Lower lobe of right lung (tissue), 2 donors: ENCODE measurements at places on chromosomes 6 and 20. TPM values are rescaled to one million over a fixed set of nuclear protein-coding genes. Genes with fewer than 3 reads are reported as not detected.

DNA sequence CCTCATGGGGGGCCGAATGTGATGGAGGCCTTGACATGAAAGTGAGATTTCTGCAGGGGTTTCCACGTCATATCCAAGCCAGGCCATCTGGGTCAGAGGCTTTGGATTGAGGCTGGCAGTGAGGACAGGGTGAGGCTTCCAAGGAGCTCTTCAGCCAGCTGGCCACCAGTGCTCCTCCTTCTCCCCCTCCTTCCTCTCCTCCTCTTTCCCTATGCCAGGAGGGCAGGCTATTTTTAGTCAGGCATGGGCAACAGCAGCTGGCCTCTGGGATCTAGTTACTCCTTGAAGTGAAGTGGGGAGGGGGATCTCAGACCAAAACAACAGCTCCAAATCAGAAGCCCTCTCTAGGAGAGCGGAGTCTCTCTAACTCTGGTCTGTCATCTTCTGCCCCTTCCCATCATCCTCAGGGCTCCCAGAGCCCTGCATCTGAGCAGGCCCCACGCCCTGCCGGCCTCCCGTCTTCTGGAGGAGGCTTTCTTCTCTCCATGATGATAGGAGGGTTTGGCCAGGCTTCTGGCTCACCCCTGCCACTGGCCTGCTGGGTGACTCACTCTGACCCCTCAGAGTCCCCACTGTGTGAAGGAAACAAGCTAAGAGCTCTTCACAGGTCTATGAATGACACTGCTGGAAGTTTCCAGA is 612 bp downstream of the TNNC2 start:
- no peak for DNase-seq

- no peak for DNase-seq
Measured at GRCh38 chr20:62840244-62841197, 21.1 kb downstream of the TCFL5 start.

- no peak for DNase-seq
Measured at GRCh38 chr20:63775096-63775978, 35.8 kb downstream of the SLC2A4RG start.

DNA sequence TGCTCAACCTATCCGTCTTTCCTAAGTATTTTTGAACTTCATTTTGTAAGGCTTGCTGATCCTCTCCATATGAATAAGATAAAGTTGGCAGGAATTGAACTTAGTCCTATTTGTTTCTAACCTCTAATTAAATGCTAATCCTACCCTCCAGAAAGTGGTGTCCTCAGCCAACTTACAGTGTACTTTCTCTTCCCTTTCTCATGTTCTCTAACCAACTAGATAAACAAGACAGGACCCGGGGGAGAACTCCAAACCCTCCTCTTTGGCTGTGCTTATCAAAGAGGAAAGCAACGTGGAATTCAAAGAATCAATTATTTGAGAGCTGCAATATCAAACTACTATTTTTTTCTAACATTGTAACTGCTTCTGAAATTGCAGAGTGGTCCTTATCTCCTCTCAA is 56.5 kb upstream of the NRSN1 start:
- DNase-seq = no peak

GRCh38 chr6:134546962-134547645 is 229.2 kb upstream of the SGK1 start:
- DNase-seq = no peak

Gene C6orf52
- 1.3 TPM for total RNA-seq

- no peak for DNase-seq
Measured at GRCh38 chr6:11083491-11083890, 10.1 kb upstream of the SMIM13 start.

DNA sequence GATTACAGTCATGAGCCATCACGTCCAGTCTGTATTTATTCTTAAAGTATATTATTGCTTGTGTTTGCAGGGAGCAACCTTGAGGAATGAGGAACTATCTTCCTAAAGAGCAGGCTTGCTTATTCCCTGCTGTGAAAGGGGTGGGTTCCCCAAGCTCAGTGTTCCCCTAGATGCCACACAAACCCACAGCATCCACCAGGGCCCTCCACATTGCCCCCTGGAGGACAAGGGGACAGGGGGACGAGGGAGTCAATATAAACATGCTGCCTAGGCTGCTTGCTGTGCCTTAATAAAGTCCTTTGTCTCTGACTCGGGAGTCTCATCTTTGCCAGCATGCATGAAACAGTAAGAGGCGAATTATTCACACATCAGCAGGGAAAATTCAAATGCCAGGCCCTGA is 8.0 kb upstream of the IDH3B start:
- no peak for DNase-seq

Gene C6orf118
- total RNA-seq = 6.5 TPM

DNA sequence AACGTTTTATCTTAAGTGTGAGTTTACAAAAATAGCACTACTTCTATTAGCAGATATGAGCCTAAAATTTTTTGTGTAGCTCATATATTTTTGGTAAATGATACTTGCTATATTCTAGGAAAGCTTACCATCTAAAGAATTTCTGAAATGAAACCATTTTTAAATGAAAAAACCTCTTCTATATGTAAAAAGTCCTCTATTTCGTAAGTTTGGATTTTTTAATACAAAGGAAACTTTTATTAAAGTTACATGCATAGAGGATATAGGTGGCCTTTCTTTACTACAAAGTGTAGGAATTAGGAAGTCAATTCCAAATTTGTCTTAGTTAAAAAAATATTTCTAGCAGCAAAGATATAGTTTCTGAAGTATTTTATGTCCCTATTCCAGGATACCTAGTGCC is 18.8 kb downstream of the EFHC1 start:
- no peak for DNase-seq

GRCh38 chr6:29602564-29603361 is 17.8 kb downstream of the OR2H2 start:
- no peak for DNase-seq

GRCh38 chr6:36126121-36126520 is 4.2 kb upstream of the MAPK13 start:
- no peak for DNase-seq

- DNase-seq = no peak
Measured at GRCh38 chr6:110528930-110529325, 52.5 kb upstream of the SLC22A16 start.

DNA sequence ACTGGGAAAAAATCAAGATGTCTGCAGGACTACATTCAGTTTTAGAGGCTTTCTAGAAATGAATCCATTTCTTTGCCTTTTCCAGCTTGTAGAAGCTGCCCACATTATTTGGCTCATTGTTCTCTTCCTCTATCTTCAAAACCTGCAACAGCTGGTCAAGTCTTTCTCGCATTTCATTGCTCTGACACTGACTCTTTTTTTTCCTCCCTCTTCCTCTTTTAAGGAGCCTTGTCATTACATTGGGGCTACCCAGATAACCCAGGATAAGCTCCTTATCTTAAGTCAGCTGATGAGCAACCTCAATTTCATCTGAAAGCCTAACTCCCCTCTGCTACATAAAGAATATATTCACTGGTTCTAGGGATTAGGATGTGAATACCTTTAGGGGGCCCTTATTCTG is 53.2 kb upstream of the CEP162 start:
- no peak for DNase-seq

GRCh38 chr20:49989234-49990065 is 6.7 kb downstream of the SNAI1 start:
- DNase-seq = peak; percentile 57

GRCh38 chr20:258963-259362 is 1.4 kb downstream of the DEFB132 start:
- no peak for DNase-seq

DNA sequence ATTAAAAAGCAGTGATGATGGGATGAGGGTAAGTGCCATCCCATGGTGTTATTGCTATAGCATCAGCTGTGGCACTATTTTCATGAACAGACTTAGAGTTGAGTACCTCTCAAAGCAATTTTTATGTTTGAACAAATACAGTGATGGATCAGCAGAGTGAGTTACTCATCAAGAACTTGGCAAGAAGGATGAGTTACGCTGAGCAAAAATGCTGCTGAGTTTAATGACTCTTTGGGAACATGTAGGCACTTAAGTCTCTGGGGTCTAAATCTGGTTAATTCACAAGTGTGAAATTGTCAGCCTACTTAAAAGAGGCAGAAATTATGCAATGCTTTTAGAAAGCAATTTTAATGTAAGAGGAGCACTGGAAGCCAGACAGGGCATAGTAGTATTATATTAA is 78.5 kb upstream of the AHI1 start:
- no peak for DNase-seq

Gene GSTA3
- total RNA-seq = 2.1 TPM

DNA sequence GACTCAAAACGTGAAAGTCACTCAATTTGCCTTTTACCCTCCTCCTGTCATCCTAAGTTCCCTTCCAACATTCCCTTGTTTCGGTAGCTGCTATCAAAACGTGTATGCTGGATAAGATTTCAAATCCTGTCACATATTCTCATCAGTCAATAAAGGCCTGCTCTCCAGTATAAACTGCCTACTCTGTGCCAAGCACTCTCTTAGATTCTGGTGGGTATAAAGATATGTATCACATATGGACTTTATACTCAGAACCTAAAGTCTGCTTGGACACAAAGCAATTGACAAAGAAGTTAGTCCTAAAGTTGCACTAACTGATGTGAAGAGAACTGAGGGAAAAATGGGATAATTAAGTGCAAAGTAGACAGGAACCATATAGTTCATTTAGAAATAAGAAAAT is 476.6 kb upstream of the MARCKS start:
- DNase-seq = no peak

GRCh38 chr6:108365478-108365877 is 70.6 kb downstream of the AFG1L start:
- DNase-seq = no peak

Gene NKX2-2
- total RNA-seq = not detected

Gene DUSP15
- total RNA-seq = 0.80 TPM

GRCh38 chr20:11101243-11101642 is 427.4 kb upstream of the JAG1 start:
- DNase-seq = no peak
